Type B pancreatic cell (in vitro differentiated cells): ENCODE measurements at places on chromosomes 4 and X. TPM values are rescaled to one million over a fixed set of nuclear protein-coding genes. Genes with fewer than 3 reads are reported as not detected.

- no peak overlapping the region for H3K27ac ChIP-seq
- no peaks in the 10 kb centered on the region for H3K36me3 ChIP-seq
- peaks cover 9% of the 10 kb centered on the region for H3K27me3 ChIP-seq
- no peak overlapping the region for H3K4me3 ChIP-seq
- no peak for DNase-seq
Observed at GRCh38 chrX:49177338-49177833, 5.7 kb downstream of the PLP2 start.

GRCh38 chr4:138182838-138183426, 59.2 kb downstream of the SLC7A11 start:
- H3K27me3 ChIP-seq, result no peaks in the 10 kb centered on the region
- H3K27ac ChIP-seq, result no peak overlapping the region
- peaks cover 15% of the 10 kb centered on the region for H3K36me3 ChIP-seq
- H3K4me3 ChIP-seq, result no peak overlapping the region
- no peak for DNase-seq
- peaks cover 34% of the 10 kb centered on the region for H3K4me1 ChIP-seq

GRCh38 chr4:46676364-46676763, 232.7 kb downstream of the COX7B2 start:
- no peak for DNase-seq
- H3K4me1 ChIP-seq, result no peaks in the 10 kb centered on the region
- no peaks in the 10 kb centered on the region for H3K27me3 ChIP-seq
- no peaks in the 10 kb centered on the region for H3K36me3 ChIP-seq

DNA sequence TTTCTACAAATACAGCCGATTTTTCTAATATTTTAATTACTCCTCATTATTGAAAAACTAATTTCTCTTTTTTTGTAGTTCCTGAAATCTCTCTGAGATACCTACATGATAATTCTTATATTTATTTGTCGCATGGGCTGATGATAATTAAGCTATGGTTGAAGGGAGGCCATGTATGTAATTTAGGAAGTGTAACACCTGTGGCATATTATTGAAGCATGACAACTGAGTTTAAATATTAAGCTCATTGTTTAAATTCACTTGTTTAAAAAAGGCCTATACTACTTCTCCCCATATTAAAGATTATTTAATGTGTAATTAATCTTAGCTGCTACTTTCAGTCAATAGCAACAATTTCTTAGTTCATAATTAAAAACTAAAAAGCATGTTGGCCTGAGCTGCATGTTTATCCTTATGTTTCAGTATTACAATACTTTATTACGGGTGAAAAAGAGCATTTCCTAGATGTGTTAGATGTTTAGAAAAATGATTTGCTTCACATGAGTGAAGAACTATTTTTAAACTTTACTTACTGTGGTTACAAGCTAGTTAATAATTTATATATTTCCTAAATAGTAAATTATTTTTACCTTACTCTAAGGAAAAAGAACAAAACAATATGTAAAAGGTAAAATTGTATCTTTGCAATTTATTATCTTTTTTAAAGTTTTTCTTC, 122.4 kb downstream of the RAP1GDS1 start:
- H3K4me3 ChIP-seq, result no peak overlapping the region
- H3K36me3 ChIP-seq, result peaks cover 7% of the 10 kb centered on the region
- no peaks in the 10 kb centered on the region for H3K4me1 ChIP-seq
- no peaks in the 10 kb centered on the region for H3K27me3 ChIP-seq

GRCh38 chr4:188372829-188373228, 233.6 kb downstream of the TRIML1 start:
- DNase-seq, result no peak
- peaks cover 4% of the 10 kb centered on the region for H3K36me3 ChIP-seq
- H3K27ac ChIP-seq, result no peak overlapping the region
- H3K4me3 ChIP-seq, result no peak overlapping the region

DNA sequence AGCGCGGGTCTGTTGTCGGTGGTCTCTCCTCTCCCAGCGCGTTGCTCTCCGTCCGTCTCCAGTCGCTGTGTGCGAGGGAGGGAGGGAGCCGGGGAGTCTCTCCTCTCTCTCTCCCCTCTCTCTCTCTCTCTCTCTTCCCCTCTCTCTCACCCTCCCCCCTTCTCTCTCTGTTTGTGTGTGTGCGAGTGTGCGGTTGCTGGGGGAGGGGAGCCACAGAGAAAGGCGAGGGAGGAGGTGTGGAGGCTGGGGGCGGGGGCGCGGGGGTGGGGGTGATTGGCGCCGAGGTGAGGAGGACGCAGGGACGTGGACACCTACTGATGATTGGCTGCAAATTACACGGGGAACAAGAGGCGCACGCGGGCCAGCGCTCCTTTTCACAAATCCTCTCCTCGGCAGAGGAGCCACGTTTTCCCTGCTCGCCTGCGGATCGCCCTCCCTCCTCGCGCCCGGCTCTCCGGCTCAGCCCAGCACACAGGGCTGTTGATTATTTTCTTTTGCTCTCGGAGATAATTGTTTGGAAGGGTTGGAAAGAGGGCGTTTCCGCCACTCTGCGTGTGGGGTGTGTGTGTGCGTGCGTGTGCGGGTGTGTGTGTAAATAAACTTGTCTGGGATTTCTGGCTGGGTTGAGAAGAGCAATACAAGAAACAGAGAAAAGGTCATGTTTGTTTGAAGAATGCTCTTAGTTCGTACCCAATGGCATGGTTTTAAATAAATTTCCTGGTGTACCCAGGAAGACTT, at the start of gene CXXC4:
CXXC4 (minus strand) TSS at position 73 of the 738 bp plus-strand sequence. CDS start 3,092 bp downstream, outside the sequence.
- DNase-seq, result peak; percentile 80
- no peaks in the 10 kb centered on the region for H3K36me3 ChIP-seq

- peaks cover 33% of the 10 kb centered on the region for H3K36me3 ChIP-seq
- peaks cover 13% of the 10 kb centered on the region for H3K4me1 ChIP-seq
- H3K27ac ChIP-seq, result no peak overlapping the region
- H3K4me3 ChIP-seq, result no peak overlapping the region
Observed at GRCh38 chr4:7867191-7867590, 72.5 kb downstream of the AFAP1 start.

DNA sequence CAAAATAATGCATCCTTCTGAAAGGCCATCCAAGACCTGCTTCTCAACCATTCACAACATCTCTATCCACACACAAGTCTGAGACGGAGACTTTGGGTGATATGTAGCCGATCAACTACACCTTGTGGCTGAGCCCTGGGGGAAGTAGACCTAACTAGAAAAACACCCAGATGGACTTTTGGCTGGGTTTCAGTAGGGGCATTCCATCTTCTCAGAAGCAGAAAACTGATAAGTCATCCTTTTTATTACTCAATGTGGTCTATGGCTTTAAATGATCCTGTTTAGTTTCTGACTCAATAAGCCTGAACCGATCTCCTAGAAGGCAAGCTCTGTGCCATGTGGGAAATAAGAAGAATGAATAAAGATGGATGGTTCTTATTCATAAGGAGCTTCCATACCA, 82.5 kb upstream of the AFF2 start:
- no peaks in the 10 kb centered on the region for H3K27me3 ChIP-seq
- no peaks in the 10 kb centered on the region for H3K36me3 ChIP-seq
- no peaks in the 10 kb centered on the region for H3K4me1 ChIP-seq
- DNase-seq, result no peak
- no peak overlapping the region for H3K4me3 ChIP-seq

DNA sequence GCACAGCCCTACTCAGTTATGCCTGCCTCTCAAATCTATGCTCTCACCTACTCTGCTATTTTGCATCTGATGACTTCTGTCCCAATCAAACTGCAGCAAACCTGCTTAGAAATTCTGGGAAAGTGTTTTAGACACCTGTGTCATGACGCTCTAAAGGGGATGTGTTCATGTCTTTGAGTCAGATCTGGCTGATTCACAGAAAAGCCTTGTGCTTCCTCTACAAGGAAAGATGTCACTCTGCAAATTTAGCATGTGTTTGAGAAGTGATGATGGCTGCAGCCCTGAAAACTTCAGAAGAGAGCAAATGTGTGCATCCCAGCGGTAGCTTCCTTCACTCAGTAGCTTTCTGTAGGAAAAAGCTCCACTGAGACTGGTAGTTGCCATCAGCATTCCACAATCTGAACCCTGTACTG, 235.4 kb downstream of the MGST2 start:
- H3K36me3 ChIP-seq, result no peaks in the 10 kb centered on the region
- no peak overlapping the region for H3K4me3 ChIP-seq
- H3K27me3 ChIP-seq, result no peaks in the 10 kb centered on the region
- DNase-seq, result no peak

DNA sequence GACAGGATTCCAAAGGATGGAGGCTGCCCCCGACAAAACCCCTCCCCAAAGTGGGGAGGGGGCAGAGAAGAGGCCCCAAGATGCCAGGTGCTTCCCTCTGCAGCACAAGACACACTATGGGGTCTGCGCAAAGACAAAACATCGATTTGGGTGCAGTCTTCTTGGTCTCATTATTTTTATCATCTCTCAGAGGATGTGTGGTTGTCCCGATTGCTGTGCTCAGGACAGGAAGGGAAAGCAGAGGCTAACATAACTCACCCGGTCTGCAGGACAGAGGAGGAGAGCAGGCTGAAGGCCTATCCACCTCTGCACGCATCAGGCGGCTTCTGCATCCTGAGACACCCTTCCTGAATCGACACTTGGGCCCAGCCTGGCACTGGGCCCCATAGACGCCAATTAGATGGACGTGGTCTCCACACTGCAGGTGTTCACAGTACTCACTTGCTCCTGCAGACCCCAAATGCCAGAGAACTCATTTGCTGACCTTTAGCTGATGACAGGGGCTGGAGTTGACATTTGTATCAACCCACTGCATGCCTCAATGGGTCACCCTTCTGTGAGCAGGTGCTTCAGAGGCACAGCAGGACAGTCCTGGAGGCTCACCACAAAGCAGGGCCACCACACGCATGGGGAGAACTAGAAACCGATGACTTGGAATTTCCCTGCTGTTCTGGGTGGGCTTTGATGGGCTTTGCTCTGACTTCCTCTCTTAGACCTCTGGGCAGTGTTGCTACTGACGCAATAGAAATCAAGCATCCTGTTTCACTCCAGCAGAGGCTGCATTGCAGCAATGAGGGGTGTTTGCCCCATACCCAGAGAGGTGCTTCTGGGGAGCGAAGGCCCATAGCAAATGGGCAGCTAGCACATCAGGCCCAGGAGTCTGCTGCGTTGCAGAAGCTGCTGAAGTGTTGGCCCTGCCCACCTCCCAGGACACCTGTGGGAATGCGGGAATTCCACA, 96.3 kb upstream of the ENPP6 start:
- no peaks in the 10 kb centered on the region for H3K36me3 ChIP-seq
- no peaks in the 10 kb centered on the region for H3K4me1 ChIP-seq
- no peak overlapping the region for H3K4me3 ChIP-seq
- no peak overlapping the region for H3K27ac ChIP-seq

DNA sequence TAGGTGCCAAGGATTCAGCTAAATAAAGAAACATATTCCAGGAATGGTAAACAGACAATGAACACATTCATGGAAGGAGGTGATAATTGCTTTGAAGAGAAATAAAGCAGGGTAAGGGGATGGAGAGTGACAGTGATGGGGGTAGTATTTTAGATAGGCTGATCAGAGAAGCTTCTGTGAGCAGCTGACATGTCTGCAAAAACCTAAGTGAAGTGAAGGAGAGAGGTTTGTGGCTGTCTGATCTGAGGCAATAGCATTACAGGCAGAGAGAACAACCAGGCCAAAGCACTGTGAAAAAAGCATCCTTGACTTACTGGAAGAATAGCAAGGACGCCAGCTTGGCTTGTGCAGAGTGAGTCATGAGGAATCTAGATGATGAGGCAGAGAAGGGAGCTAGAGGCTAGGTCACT, 271.9 kb upstream of the GATB start:
- DNase-seq, result peak; percentile 1
- H3K27me3 ChIP-seq, result no peaks in the 10 kb centered on the region
- no peaks in the 10 kb centered on the region for H3K36me3 ChIP-seq
- H3K4me1 ChIP-seq, result no peaks in the 10 kb centered on the region
- H3K4me3 ChIP-seq, result no peak overlapping the region

The EFHC2 gene
- total RNA-seq, result 0.21 and 2.1 TPM in 2 replicates

The STS gene
- 18.3 and 42.1 TPM in 2 replicates for total RNA-seq

The CPE gene
- 111 and 149 TPM in 2 replicates for total RNA-seq

The MTNR1A gene
- 0.39 and 0.43 TPM in 2 replicates for total RNA-seq
